Stimulated activated CD4-positive, alpha-beta T cell treated with anti-CD3 and anti-CD28 coated beads, Interleukin-12 subunit alpha, Interleukin-12 subunit beta, amount 100 ng/mL, for 24 hours (primary cell): ENCODE measurements at places on chromosomes 3 and 15.

GRCh38 chr15:71753346-71753745 lies 57.0 kb upstream of the NR2E3 start:
- no peak for DNase-seq

DNA sequence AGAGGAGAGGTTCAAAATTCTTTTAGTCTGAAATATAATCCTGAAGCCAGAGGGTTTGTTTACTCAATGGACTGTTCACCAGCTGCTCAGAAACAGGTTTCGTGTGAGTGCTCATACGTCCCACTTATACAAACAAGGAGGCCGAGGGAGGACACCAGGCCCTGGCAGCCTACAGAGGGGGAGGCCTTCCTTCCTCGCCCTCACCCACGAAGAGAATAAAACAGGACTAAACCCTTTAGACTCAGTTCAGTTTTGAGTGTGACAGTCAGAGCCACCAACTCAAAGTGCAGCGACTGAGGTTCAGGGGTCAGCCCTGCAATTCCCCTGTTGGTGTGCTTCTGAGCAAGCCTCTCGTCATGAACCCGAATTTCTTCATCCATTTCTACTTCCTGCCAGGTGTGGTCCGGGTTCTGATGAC lies 17.3 kb downstream of the FAM174B start:
- DNase-seq, result no peak

DNA sequence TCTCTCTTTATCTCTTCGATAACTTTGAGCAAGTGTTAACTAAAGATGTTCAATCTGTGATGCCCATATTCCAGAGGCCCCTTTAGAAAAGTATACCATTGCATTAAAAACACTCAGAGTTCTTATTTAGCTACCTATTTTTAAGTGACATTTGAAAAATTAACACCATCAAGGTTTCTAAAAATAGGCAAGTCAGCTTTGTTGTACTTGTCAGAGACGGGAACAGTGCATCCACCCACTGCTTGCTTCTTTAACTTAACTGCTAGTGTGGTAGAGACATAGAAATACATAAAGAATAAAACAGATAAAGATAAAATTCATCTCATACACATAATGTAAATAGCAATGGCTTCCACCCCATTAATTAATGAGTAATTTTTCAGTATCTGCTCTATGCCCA lies 66.0 kb downstream of the IGSF11 start:
- DNase-seq, result no peak

DNA sequence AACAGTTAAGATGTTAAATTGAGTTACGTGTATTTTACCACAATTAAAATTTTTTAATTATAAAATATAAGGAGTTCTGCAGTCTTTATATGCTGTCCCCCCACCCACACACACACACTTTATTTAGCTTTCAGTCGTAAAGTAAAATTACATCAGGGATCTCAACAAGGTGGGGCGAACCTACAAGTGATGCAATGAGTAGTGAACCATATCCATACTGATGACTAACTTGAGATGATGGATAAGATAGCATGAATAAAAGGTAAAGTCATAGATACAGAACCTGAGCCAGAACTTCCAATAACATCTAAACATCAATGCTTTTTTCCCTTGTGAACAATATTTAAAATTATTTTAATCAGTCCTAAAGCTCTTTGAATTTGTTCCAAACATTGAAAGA lies 77.2 kb downstream of the VPS13C start:
- DNase-seq, result no peak

- DNase-seq, result no peak
Measured at GRCh38 chr3:1195947-1196346, 103.1 kb downstream of the CNTN6 start.

DNA sequence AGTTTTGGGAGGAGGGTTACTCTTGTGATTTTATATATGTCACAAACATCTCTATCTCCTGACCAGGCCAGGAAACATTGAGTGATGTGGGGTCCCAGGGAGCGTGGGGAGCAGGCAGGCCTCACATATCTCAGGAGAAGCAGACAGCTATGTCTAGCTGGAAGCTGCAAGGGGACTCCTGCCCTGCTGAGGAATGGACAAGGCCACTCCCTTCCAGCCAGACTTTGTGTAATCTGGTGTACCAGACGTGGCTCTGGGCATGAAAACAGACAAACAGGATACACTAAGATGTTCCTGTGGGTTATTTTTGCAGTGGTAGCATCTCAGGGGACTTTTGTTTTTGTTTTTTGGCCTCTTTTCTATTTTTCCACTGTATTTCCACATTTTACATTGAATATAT lies 23.2 kb downstream of the CYP8B1 start:
- no peak for DNase-seq

DNA sequence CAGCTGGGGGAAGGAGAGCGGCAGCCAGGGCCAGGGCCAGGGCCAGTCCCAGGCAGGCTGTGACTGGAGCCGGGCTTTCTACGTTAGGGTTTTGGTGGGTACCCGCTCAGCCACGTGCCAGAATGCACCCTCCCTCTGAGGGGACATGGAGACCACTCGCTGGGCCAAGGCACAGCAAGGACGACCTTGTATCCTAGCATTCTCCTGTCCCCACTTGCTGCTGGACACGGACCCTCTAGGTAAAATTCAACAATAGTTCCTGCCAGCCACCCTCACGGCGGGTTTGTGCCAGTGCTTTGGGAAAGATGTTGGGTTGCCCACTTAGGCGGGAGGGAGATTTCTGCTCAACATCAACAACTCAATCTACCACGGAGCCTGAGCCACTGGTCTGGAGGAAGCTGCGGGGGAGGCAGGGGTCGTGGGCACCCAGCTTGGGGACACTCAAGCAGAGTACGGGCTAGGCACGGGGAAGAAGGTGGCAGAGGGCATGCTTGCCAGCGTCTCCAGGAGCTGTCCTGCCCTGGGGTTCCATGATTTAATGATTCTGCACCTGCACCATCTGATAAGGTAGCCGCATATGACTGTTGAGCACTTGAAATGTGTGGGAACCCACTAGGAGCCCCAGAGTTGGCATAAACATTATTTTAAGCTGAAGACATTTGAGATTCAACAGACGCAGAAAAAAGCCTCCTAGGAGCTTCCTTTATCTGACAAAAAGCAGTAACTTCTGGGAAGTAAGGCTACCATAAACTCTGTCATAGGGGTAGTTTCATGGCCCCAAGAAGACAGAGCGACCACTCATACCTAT lies 22.5 kb upstream of the C15orf39 start:
- no peak for DNase-seq

DNA sequence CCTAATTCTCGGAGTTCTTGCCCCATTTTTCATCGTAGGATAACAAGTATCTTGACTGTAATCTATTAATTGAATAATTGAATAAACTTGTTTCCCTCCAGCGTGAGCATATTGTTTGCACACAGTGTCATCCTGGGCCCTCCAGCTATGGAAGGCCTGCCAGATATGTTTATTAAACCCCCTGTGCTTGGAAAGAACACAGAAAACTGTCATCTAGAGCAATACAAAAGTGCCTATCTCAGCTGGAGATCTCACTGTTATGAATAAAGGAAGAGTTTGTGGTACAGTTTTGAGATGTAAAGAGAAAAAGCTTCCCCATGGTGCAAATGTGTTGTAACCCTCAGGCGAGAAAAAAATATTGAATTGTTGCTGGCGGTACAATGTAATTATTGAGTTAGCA lies 405.9 kb downstream of the SOX2 start:
- DNase-seq, result no peak

- DNase-seq, result no peak
Measured at GRCh38 chr3:122754929-122755328, 38.7 kb downstream of the HSPBAP1 start.

- DNase-seq, result no peak
Measured at GRCh38 chr15:26295336-26296085, 432.4 kb upstream of the ATP10A start.

- peak; percentile 62 for DNase-seq
Measured at GRCh38 chr15:68795298-68795848, 25.3 kb downstream of the ANP32A start.

- DNase-seq, result no peak
Measured at GRCh38 chr3:40240921-40241320, 68.6 kb upstream of the EIF1B start.

- DNase-seq, result no peak
Measured at GRCh38 chr15:79427781-79428598, 4.1 kb upstream of the MINAR1 start.

DNA sequence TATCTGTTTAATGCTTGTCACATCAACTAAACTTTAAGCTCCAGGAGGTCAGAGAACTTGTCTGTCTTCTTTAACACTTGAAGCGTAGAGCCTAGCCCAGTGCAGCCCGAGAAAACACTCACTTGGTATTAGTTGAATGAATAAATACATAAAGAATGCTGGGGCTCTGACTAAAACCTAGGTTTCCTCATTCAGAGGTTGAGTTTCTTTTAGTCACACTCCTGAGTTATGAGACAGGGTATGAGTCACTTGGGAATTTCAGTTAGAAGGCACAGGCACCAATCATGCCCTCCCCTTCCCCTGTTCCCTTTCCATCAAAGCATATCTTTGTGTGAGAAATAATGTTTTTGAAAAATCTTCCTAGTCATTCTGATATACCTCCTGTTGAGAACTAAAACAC lies 589.8 kb upstream of the DPPA4 start:
- DNase-seq, result no peak

DNA sequence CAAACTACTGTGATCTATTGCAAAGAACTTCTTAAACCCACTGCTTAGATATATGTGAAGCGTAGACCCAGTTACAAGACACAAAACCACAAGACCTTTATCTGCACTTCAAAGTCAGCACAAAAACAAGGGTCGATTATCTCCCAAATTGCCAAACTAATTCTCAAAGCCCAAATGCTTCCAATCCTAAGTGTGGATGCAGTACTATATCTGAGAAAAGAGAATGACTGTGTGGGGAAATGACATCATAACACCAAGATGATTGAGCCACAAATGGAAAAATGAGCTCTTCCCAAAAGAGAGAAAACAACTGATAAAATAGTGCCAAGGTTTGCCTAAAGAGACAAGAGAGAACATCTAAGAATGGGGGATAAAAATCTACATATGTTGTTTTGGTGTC lies 86.2 kb downstream of the MEIS2 start:
- no peak for DNase-seq

- DNase-seq, result no peak
Measured at GRCh38 chr3:31364711-31365110, 168.0 kb upstream of the STT3B start.

DNA sequence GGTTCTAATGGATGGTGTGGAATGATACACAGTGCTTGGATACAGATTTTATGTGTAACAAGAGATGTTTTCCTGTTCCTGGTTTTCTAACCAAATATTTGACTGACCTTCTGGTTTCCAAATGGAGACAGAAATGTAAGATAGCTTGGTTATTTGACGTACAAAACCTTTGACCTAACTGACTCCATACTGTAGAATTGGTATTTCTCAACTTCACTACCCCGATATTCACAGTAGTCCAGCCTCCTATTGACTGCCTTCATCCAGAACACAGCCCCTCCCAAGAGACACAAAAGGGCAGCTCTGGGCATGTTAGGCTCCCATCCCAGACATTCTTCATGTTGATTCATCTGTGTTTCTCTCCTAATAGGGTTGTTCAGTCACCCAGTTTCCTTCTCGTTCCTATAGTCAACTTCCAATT lies 33.4 kb downstream of the MYO1E start:
- DNase-seq, result no peak

GRCh38 chr3:129732200-129732876 lies 125.9 kb upstream of the PLXND1 start:
- DNase-seq, result no peak

DNA sequence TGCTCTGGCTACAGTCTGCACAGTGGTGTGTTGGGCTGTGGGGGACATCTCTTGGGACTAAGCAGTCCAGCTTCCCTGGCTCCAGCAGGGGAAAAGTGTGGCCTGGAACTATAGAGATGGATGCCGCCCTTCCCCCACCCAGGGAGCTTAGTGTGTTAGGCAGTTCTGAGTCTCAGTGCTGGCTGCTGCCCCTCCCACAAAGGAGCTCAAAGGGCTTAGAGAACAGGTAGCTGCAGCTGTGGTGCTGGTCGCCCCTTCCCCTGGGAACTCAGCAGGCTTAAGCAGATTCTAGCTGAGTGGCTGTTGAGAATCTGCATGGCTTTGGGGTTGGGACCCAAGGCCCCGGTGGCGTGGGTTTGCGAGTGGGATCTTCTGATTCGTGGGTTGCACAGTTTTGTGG lies 190.8 kb downstream of the PDCD6IP start:
- no peak for DNase-seq

- DNase-seq, result no peak
Measured at GRCh38 chr3:140423146-140423545, 254.7 kb upstream of the TRIM42 start.

- DNase-seq, result no peak
Measured at GRCh38 chr3:170528726-170529125, 57.1 kb downstream of the SLC7A14 start.

DNA sequence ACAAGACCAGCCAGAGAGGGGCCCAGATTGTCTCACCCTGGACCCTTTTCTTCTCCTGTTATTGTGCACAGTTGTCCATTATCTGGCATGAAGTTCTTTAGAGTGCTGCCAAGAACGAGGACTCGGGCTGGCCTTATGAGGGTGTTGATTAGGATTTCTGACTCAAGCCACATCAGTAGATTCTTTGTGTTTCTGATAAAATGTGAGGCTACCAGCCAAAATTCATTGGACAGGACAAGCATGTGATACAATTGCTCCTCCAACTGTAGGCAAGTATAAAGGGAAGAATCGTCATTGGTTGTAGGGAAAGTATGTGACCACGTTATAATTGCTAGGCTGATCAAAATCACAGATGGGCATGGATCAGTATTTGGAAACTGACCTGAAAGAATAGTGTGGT lies 99.2 kb upstream of the TMC3 start:
- DNase-seq, result no peak

GRCh38 chr3:193828477-193828876 lies 235.5 kb downstream of the OPA1 start:
- DNase-seq, result no peak

DNA sequence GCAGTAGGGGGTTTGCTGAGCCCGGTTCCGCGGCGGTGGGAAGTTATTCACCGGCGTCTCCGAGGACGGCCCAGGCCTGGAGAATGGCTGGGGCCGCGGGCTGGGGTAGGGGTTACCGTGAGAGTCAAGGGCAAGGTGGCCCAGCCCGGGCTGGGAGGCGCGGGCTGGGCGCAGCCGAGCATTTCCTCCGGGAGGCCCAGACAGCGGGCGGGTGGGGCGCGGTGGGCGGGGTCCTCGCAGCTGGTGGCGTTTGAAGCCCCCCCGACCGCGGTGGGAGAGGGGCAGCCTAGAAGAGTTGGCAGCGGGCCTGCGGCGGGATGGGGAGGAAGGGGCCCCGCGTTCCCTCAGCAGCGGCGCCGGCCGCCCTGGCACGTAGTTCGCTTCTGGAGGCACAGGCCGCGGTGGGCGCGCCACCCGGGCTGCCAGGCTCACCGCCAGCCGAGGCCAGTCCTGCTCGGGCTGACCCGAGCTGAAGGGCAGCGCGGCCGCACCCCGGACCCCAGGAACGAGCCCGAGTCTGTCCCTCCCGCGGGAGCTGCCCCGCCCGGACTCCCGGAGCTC lies 960 bp upstream of the KLF13 start:
- no peak for DNase-seq

- no peak for DNase-seq
Measured at GRCh38 chr3:133074977-133075376, 36.8 kb downstream of the TMEM108 start.

DNA sequence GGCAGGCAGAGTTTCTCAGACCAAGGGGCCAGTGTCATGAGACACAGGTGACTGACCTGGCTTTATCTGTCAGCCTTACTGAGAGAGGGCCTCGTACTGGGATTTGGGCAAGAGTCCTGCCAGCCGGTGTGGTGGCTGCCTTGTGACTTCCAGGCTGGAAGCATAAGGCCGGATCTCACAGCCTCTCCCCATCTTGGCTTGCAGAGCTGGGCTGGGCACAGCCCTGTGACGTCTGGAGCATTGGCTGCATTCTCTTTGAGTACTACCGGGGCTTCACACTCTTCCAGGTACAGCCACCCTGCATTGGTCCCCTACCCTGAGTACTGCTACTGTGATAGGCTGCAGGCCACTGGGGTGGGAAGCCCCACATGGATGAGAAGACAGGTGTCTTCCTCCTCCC lies 12.1 kb downstream of the CLK3 start:
- DNase-seq, result no peak
